ENCODE measurements at places on chromosomes 5 and 9.

DNA sequence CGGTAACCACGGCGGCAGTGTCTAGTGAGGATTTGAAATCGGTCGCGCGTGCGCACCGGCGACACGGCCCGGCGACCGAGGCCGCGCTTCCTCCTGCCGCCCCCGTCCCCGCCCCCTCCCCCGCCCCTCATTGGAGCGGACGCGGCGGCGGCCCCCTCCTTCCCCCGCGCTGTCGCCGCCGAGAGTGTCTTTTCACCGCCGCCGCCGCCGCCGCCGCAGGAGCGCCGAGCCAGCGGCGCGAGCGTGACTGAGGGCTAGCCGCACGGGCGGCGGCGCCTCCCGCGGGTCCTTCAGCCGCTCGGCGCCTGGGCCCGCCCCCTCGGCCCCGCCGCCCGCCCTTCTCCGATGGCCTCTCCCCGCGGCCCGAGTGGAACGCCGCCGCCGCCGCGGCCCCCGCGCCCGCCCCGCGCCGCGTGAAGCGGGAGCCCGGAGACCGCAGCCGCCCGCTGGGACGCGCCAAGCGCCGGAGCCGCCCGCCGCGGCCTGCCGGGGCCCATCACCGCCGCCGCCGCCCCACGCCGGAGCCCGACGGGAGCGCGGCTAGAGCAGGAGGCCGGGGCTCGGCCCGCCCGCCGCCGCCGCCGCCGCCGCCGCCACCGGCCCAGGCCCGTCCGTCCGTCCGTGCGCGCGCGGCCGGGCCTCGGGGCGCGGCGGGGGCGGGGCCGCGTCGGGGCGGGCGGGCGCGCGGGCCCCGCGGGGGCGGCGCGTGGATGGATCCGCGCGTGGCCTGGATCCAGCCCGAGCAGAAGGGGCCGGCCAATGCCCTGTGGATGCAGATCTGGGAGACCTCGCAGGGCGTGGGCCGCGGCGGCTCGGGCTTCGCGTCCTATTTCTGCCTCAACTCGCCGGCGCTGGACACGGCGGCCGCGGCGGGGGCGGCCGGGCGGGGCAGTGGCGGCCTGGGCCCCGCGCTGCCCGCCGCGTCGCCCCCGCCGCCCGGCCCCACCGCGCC lies at the start of gene TENT4A:
TENT4A (plus strand) TSS at position 159 of the 952 bp plus-strand sequence; CDS start at position 711, 552 bp downstream.
- H3K4me3 ChIP-seq, result peak within 1 kb of the TSS; percentile 84
- no peaks in the 10 kb centered on the region for H3K27me3 ChIP-seq
- peaks cover 39% of the 10 kb centered on the region for H3K4me1 ChIP-seq
- DNase-seq, result no peak

GRCh38 chr9:121771851-121772599 lies 120.6 kb downstream of the DAB2IP start:
- H3K36me3 ChIP-seq, result no peaks in the 10 kb centered on the region
- no peak overlapping the region for H3K4me3 ChIP-seq
- no peaks in the 10 kb centered on the region for H3K27me3 ChIP-seq
- no peak for DNase-seq
- H3K27ac ChIP-seq, result no peak overlapping the region

- no peaks in the 10 kb centered on the region for H3K36me3 ChIP-seq
- H3K4me1 ChIP-seq, result no peaks in the 10 kb centered on the region
- H3K4me3 ChIP-seq, result no peak overlapping the region
- H3K27ac ChIP-seq, result no peak overlapping the region
- no peak for DNase-seq
- H3K27me3 ChIP-seq, result no peaks in the 10 kb centered on the region
Measured at GRCh38 chr9:79769476-79770275, 197.9 kb downstream of the TLE4 start.

- H3K36me3 ChIP-seq, result no peaks in the 10 kb centered on the region
- H3K27ac ChIP-seq, result peak overlapping the region; percentile 77
- no peaks in the 10 kb centered on the region for H3K4me1 ChIP-seq
Measured at GRCh38 chr9:38039090-38039906, 29.7 kb downstream of the SHB start.

DNA sequence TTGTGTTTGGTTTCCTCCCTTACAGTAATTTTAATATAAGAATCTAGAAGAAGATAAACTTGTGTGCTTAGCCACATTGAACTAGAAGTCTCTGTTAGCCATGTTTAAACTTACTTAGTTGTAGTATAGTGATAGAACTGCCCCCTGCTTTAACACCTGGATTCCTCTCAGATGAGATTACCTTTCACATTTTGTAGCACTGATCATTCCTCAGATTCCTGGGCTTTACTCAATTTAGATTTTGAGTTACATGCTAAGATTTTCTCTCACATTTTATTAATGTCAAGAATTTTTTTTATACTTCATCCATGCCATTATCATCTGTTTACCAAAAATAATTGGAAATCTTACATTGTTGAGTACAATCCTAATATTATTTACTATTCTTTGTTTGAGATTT lies 70.5 kb downstream of the GPBP1 start:
- H3K27ac ChIP-seq, result no peak overlapping the region
- H3K4me3 ChIP-seq, result no peak overlapping the region
- H3K36me3 ChIP-seq, result peaks cover 17% of the 10 kb centered on the region
- no peak for DNase-seq
- no peaks in the 10 kb centered on the region for H3K27me3 ChIP-seq
